Epithelial cell of proximal tubule (primary cell): ENCODE measurements at places on chromosomes 13 and 19.

DNA sequence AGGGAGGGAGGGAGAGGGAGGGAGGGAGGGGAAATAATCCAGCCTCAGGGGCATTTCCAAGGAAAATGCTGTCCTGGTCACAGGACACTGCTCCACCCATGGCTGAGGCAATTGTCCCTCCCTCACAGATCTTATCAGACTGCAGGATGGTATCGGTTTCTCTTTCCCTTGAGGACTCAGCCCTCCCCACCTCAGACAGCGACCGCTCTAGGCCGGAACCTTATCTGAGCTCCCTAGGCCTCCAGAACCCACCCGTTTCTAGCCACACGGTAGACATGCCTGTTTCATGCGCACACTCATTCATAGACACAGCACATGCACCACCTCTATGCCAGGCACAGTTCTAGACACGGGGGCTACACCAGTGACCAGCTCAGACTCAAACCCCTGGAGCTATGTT lies 10.0 kb upstream of the IZUMO2 start:
- DNase-seq = no peak

GRCh38 chr13:30340331-30341250 lies 33.2 kb upstream of the KATNAL1 start:
- peak; percentile 31 for DNase-seq

DNA sequence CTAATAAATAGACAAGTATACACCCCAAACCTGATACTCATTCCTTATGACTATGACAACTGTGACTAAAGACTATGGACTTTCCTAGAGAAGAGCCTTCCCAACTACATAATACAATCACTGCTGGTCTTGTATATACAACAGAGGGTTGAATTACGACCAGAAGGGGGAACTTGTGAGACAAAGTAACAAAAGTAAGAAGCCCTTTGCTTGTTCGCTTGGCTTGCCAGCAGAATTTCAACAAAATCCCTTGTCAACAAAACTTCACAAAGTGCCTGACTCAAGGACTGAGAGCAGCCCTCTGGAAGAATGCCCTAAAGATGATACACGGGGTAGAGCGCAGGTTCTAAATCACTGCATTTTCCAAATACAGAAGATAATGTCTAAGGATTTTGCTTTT lies 99.4 kb downstream of the WASF3 start:
- no peak for DNase-seq

- peak; percentile 38 for DNase-seq
Measured at GRCh38 chr13:93861818-93862217, 617.7 kb downstream of the DCT start.
